ENCODE measurements at places on chromosomes 2 and 18. TPM values are rescaled to one million over a fixed set of nuclear protein-coding genes. Genes with fewer than 3 reads are reported as not detected.

The FBXO15 gene
- 1.3 TPM for total RNA-seq

The ZNF2 gene
- total RNA-seq = 6.4 TPM

The ERBB4 gene
- total RNA-seq = 29.7 TPM

The REG3G gene
- total RNA-seq = not detected

The SPP2 gene
- not detected for total RNA-seq

The GPR155 gene
- 2.7 TPM for total RNA-seq

The ZNF397 gene
- total RNA-seq = 21.5 TPM

The ZAP70 gene
- total RNA-seq = 2.7 TPM

The SGPP2 gene
- 24.6 TPM for total RNA-seq

The RIT2 gene
- not detected for total RNA-seq

The LTBP1 gene
- total RNA-seq = 423 TPM

The MROH2A gene
- 0.12 TPM for total RNA-seq

The APLF gene
- total RNA-seq = 5.9 TPM

DNA sequence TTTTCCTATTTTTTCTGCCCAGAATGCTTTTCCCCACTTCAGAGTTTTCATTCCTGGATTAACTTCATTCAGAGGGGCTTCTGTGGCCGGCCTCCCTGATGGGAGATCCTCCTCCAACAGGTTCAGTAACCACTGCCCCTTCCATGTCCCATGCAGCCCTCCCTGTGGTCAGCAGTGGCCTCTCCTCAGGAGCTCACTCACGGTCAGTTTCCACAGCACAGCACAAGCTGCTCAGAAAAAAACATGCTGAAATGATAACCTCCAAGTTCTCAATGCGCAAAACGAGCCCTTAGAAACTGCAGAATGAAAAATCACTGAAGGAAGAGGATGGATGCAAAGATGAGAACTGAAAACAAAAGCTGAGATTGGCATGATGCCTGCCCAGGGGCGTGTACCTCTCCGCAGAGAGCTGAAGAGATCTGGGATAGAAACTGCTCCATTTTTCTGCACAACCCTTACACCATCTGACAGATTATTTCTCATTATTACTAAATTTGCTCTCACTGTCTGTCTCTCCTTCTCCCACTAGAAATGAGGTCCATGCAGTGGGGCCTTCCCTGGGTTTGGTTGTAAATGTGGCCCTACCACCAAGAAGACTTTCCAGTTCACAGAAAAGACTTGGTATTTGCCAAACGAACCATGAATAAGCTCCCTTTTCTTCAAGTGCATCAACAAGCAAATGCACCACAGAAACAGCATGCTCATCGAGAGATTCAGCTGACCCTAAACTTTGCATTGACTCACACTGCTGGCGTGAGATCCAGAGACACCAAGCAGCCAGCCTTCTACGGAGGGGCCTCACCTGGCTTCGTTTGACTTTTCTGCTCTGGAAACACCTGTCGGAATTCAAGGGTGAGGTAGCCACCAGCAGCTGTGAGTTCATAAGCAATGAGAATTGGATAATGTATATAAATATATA is 51.5 kb downstream of the TMEM18 start:
- DNase-seq = no peak
- H3K27ac ChIP-seq = no peak overlapping the region
- H3K4me3 ChIP-seq = no peak overlapping the region
- peaks cover 11% of the 10 kb centered on the region for H3K27me3 ChIP-seq
- H3K4me1 ChIP-seq = no peaks in the 10 kb centered on the region

GRCh38 chr2:132816234-132816633 is 146.2 kb upstream of the LYPD1 start:
- no peak overlapping the region for H3K27ac ChIP-seq
- no peaks in the 10 kb centered on the region for H3K36me3 ChIP-seq
- no peak for DNase-seq

- H3K36me3 ChIP-seq = no peaks in the 10 kb centered on the region
- H3K27me3 ChIP-seq = no peaks in the 10 kb centered on the region
- H3K27ac ChIP-seq = no peak overlapping the region
- no peak overlapping the region for H3K4me3 ChIP-seq
- no peaks in the 10 kb centered on the region for H3K4me1 ChIP-seq
- no peak for DNase-seq
These were observed 193.5 kb downstream of the LDLRAD4 start for GRCh38 chr18:13412017-13412416.

- H3K36me3 ChIP-seq = no peaks in the 10 kb centered on the region
- H3K27ac ChIP-seq = no peak overlapping the region
- no peak overlapping the region for H3K4me3 ChIP-seq
- no peak for DNase-seq
- no peaks in the 10 kb centered on the region for H3K4me1 ChIP-seq
- H3K27me3 ChIP-seq = no peaks in the 10 kb centered on the region
These were observed 78.3 kb downstream of the POU3F3 start for GRCh38 chr2:104932243-104932642.

DNA sequence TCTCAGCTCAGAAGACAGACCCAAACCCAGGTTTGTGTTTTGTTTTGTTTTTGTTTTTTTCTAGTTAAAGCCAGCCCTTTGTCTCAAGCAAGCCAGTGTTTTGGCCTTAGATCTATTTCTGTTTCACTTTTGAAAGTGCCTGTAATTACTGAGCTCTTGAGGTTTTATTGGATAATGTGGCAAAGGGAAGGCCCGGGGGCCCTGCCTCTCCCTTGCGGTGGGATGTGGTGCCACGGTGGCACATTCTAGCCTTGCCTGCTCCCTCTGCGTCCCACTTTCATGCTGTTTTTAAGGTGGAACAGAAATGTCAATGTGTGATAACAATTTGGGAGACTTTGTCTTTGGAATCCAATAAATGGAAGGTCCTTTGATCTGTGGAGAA is 2.5 kb downstream of the HPCAL1 start:
- DNase-seq = no peak
- peaks cover 45% of the 10 kb centered on the region for H3K27me3 ChIP-seq
- no peaks in the 10 kb centered on the region for H3K4me1 ChIP-seq
- no peak overlapping the region for H3K27ac ChIP-seq
- H3K36me3 ChIP-seq = no peaks in the 10 kb centered on the region

- no peak for DNase-seq
- no peaks in the 10 kb centered on the region for H3K27me3 ChIP-seq
- H3K4me3 ChIP-seq = no peak overlapping the region
- no peaks in the 10 kb centered on the region for H3K36me3 ChIP-seq
- H3K4me1 ChIP-seq = peaks cover 12% of the 10 kb centered on the region
- no peak overlapping the region for H3K27ac ChIP-seq
These were observed 64.7 kb upstream of the HAAO start for GRCh38 chr2:42856891-42857632.

GRCh38 chr2:60483401-60483800 is 70.1 kb downstream of the BCL11A start:
- peaks cover 47% of the 10 kb centered on the region for H3K4me1 ChIP-seq
- H3K36me3 ChIP-seq = no peaks in the 10 kb centered on the region
- peak; percentile 35 for DNase-seq
- no peak overlapping the region for H3K27ac ChIP-seq
- no peaks in the 10 kb centered on the region for H3K27me3 ChIP-seq
- no peak overlapping the region for H3K4me3 ChIP-seq

DNA sequence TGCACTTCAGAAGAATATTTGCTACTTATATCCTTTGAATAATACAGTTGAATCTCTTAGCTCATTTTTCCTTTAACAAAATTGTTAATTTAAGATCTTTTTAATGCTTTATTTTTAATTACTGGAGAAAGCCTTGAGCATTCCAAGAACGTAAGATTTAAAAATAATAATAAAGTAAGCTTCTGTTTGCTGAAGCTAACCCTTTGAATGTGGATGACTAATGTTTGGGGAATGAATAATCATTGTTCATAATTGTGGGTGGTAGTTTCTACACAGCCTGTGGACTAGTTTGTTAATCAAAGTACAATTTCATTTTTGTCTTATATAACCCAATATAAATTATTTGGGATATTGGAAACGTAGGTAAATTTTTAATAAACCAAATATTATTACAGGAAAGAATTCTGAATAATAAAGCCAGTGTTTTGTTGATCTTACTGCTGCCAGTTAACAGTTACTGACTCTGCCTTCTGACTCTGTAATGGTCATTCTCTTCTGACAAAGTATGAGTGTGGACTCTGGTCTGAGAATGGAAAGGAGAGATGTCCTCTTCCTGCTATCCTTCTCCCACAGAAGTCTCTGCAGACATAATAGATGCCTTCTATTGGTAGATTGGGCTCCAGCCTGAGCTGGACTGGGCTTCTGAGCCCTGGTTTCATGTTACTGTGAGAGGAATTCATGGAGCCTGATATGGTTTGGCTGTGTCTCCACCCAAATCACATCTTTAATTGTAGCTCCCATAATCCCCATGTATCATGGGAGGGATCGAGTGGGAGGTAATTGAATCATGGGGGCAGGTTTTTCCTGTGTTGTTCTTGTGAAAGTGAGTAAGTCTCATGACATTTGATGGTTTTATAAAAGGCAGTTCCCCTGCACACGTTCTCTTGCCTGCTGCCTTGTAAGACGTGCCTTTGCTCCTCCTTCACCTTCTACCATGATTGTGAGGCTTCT is 292.7 kb upstream of the SLC39A10 start:
- no peaks in the 10 kb centered on the region for H3K36me3 ChIP-seq
- DNase-seq = no peak
- H3K4me3 ChIP-seq = no peak overlapping the region
- no peaks in the 10 kb centered on the region for H3K4me1 ChIP-seq
- no peak overlapping the region for H3K27ac ChIP-seq

- H3K4me1 ChIP-seq = no peaks in the 10 kb centered on the region
- H3K27me3 ChIP-seq = no peaks in the 10 kb centered on the region
- H3K36me3 ChIP-seq = no peaks in the 10 kb centered on the region
- no peak overlapping the region for H3K4me3 ChIP-seq
These were observed 30.8 kb downstream of the CREG2 start for GRCh38 chr2:101356521-101356920.

GRCh38 chr2:46909771-46910419 is 5.7 kb downstream of the MCFD2 start:
- no peak overlapping the region for H3K4me3 ChIP-seq
- H3K27me3 ChIP-seq = no peaks in the 10 kb centered on the region
- peak; percentile 49 for DNase-seq
- H3K27ac ChIP-seq = no peak overlapping the region
- peaks cover 27% of the 10 kb centered on the region for H3K36me3 ChIP-seq

GRCh38 chr2:130936451-130936850 is 99.7 kb downstream of the ARHGEF4 start:
- H3K27me3 ChIP-seq = no peaks in the 10 kb centered on the region
- H3K36me3 ChIP-seq = no peaks in the 10 kb centered on the region
- H3K4me1 ChIP-seq = no peaks in the 10 kb centered on the region

GRCh38 chr2:137912371-137912770 is 51.9 kb upstream of the HNMT start:
- H3K27me3 ChIP-seq = no peaks in the 10 kb centered on the region
- no peak overlapping the region for H3K27ac ChIP-seq

- no peak overlapping the region for H3K4me3 ChIP-seq
- no peak for DNase-seq
- peaks cover 29% of the 10 kb centered on the region for H3K36me3 ChIP-seq
- H3K27ac ChIP-seq = no peak overlapping the region
These were observed 84.3 kb downstream of the FANCL start for GRCh38 chr2:58156780-58157179.

DNA sequence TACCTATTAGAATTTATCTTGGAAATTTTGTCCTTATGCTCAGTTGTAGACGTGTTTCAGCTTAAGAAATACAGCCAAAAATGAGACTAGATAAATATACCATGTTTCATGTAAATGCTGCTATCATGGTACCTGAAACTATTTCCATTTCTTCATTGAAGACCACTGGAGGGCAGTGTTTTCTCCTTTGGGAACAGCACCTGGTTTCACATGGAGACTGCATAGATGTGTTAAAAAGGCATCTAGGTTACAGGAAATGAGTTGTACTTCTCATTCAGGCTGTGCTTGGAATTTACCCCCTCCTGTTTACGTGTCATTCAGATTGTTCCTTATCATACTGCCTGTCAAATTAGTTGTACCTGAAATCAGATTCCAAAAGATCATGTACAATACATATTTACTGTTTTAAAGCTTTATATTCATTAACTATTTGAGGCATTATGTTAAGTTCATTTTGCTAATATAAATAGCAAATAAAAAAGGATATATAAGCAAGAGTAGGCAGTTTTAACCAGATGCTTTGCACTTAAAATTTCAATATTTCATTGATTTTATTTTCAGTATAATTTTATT is 57.3 kb upstream of the PSMD14 start:
- no peaks in the 10 kb centered on the region for H3K36me3 ChIP-seq
- H3K4me1 ChIP-seq = peaks cover 3% of the 10 kb centered on the region
- H3K4me3 ChIP-seq = no peak overlapping the region

GRCh38 chr2:38380397-38381130 is 3.5 kb upstream of the ATL2 start:
- DNase-seq = no peak
- no peaks in the 10 kb centered on the region for H3K4me1 ChIP-seq
- H3K27ac ChIP-seq = no peak overlapping the region
- no peaks in the 10 kb centered on the region for H3K27me3 ChIP-seq
- H3K36me3 ChIP-seq = no peaks in the 10 kb centered on the region

DNA sequence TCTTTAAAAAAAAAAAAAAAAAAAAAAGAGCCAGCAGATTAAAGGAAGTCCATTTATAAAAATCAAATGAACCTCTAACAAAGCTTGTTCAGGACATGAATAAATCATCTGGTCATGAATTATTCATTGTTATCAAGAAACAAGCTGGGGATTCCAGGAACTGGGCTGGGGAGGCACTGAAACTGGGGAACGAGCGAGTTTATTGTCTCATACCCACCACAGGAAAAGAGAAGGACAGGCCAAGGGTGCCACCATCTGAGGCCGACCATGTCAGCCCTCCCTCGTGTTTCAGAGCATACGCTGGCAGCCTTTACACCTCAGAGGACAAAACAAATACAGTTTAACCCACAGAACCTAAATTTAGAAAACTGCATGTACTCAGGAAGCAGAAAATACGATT is 164.2 kb downstream of the VWC2L start:
- H3K4me1 ChIP-seq = no peaks in the 10 kb centered on the region
- H3K27ac ChIP-seq = no peak overlapping the region
- no peak overlapping the region for H3K4me3 ChIP-seq
- no peak for DNase-seq

DNA sequence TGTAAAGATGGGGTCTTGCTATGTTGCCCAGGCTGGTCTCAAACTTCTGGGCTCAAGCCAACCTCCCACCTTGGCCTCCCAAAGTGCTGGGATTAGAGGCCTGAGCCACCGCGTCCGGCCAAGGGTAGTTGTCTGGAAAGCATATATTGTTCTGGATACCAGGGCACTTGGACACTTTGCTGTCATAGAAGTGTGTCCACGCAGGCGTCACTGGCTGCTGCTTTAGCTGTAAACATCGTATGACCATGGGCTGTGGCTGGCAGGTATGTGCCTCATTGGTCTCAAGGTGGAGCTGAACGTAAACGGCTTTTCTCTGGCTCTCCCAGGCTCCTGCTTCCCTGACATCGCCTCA is 3.2 kb upstream of the GPR35 start:
- no peak overlapping the region for H3K27ac ChIP-seq
- H3K4me3 ChIP-seq = no peak overlapping the region
- H3K4me1 ChIP-seq = no peaks in the 10 kb centered on the region
- DNase-seq = no peak
- no peaks in the 10 kb centered on the region for H3K27me3 ChIP-seq

DNA sequence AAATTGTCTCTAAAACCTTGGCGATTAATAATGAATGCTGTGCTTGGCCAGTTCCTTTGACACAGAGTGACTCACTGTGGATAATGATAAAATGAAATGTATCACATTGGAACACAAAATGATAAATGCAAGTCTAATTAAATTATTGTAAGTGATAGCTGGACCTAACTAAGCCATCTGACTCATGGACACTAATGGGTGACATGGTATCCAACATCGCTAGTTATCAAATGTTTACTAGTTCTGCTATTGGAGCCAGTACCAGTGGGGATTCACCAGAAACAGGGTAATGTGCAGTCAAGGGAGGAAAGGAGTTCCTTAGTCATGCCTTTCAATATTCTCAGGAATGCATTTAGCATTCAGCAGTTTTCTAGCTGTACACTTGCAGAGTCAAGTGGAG is 736.3 kb upstream of the ACVR2A start:
- H3K4me3 ChIP-seq = no peak overlapping the region
- peak; percentile 27 for DNase-seq
- H3K36me3 ChIP-seq = no peaks in the 10 kb centered on the region
- no peak overlapping the region for H3K27ac ChIP-seq
- H3K27me3 ChIP-seq = no peaks in the 10 kb centered on the region
